Lung (tissue), 17 donors: ENCODE measurements at places on chromosomes 7 and 10. TPM values are rescaled to one million over a fixed set of nuclear protein-coding genes. Genes with fewer than 3 reads are reported as not detected.

The SPDYE8 gene
- not detected for polyA plus RNA-seq

The C10orf143 gene
- polyA plus RNA-seq: 9.0 TPM

The ACTL6B gene
- not detected for polyA plus RNA-seq

The CHRM2 gene
- 0.83 TPM for polyA plus RNA-seq

DNA sequence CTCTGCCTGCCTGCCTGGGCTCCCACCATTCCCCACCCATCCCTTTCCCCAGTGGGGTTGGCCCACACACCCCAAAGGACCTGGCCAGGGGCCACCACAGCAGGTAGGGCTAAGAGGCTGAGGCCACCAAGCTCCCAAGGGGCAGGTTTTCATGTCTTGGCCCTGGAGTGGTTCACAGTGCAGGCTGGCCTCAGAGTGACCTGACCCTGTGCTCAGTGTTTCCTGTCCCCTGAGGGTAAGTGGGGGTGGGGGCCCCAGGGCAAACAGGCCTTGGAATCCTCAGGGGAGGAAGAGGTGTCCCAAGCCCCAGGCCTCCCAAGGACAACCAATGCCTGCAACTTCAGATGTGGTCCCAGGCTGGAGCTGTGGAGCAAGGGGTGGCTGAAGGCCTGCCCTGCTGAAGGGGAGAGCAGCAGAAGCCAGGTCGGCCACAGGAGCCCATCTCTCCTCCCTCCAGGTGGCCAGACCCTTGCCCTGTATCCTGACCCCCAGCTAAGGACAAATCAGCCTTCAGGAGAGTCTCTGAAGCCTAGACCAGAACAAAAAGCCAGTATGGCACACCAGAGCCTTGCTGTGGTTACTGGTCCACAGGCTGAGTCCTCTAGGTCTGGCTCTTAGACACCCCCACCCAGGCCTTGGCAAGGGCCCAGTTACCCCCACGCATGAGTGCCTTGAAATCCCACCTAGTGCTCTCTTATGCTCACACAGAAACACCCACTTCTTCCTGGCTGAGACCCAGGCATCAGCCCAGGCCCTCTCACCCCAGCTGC is 27.6 kb downstream of the POLL start:
- DNase-seq: no peak
